GM13976 (cell line): ENCODE measurements at places on chromosomes 6 and 20.

- no peak for DNase-seq
Observed at GRCh38 chr6:111646942-111647341, 41.3 kb upstream of the TRAF3IP2 start.

GRCh38 chr6:22133357-22133756 is 163.5 kb downstream of the PRL start:
- no peak for DNase-seq

- no peak for DNase-seq
Observed at GRCh38 chr6:5871296-5871695, 135.4 kb downstream of the NRN1 start.

GRCh38 chr6:86723729-86724128 is 213.6 kb upstream of the HTR1E start:
- no peak for DNase-seq

DNA sequence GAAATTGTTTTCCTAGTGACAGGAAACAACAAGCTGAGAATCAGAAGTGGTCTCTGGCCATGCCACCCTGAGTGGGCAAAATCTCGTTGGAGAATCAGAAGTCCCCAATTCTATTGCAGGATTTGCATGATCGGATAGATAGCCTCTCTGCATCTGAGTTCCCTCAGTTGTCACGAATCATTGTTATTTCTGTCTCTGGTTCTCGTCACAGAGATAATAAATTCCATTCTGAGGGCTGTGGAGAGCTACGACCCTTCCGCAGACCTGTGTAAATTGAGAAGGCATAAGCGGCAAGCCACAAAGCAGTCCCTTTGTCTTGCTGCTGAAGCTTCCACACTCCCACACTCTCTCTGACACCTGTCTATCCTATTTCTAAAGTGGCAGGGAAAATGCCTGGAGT is 102.4 kb upstream of the CNR1 start:
- DNase-seq, result no peak

- DNase-seq, result no peak
Observed at GRCh38 chr6:155943635-155944034, 488.0 kb upstream of the NOX3 start.

DNA sequence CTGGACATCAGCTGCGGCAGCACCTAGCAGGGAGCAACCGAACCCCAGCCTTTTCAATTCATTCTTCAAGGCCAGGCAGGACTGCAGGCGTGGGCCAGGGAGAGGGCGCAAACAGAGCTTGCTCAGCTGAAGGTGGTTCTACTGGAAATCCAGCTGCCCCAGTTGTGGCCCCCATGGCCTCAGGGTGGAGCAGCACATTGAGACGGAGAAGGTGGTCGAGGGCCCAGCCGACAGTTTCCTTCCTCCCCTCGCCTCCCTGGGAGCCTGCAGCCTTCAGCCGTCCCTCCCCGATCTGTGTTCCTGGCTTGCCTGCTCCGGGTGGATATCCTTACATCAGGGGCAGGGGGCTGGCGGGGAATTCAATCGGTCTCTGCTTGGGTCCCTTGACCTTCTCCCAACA is 217.8 kb downstream of the ANKRD60 start:
- DNase-seq, result no peak

GRCh38 chr6:120774275-120774674 is 560.0 kb downstream of the TBC1D32 start:
- DNase-seq, result no peak

DNA sequence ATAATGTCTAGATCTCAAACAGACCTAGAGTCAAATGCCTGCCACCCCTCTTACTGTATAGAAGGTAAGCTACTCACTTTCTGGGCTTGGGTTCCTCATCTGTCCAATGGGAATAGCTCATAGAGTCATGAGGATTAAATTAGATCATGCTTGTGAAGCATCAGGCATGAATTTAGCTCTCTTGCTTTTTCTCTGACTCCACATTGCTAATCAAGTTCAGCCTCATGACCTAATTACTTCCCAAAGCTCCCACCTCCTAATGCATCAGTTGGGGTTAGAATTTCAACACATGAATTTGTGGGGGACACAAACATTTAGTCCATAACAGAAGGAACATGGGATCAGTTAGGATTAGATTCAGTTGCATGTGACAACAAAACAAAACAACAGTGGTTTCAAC is 4.6 kb upstream of the DDX27 start:
- no peak for DNase-seq

- DNase-seq, result no peak
Observed at GRCh38 chr20:21501184-21501583, 12.7 kb downstream of the NKX2-2 start.

GRCh38 chr6:33915134-33915533 is 111.3 kb upstream of the MLN start:
- no peak for DNase-seq

- no peak for DNase-seq
Observed at GRCh38 chr6:119237177-119237715, 112.3 kb downstream of the MAN1A1 start.

DNA sequence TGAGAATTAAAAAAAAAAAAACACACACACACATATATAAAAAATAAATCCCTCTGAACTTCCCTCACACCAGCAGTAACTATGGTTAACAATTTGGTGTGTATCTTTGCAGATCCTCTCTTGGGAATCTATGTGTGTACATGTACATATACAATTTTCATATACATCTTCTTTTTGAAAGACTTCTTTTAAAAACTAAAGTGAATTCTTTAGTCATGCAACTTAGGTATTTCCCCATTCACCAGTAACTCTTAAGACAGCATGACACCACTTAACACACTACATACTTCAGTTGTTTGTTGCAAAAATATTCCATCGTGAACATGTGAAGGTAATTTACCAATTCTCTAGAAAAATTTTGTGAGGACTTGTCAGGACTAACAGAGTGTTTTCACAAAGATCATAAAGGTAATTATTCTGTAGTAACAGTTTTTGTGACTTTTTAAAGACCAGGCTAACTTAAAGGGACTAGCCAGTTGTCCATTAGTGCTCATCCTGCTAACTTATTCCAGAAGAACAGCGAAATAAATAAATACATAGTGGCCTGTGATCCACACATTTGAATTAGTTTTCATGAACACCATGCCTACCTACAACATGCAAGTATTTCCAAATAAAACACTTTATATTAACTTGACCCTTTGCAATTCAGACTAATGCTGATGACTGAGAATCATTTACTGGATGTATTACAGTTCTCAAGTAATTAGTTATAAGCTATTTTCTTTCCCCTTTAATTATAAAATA is 12.1 kb downstream of the RBM39 start:
- no peak for DNase-seq
